Bronchial epithelial cell (primary cell): ENCODE measurements at places on chromosomes 3 and 15. TPM values are rescaled to one million over a fixed set of nuclear protein-coding genes. Genes with fewer than 3 reads are reported as not detected.

GRCh38 chr15:50210462-50211157, 28.6 kb downstream of the SLC27A2 start:
- DNase-seq: peak; percentile 65

GRCh38 chr3:55605443-55606236, 118.5 kb upstream of the WNT5A start:
- DNase-seq: no peak

DNA sequence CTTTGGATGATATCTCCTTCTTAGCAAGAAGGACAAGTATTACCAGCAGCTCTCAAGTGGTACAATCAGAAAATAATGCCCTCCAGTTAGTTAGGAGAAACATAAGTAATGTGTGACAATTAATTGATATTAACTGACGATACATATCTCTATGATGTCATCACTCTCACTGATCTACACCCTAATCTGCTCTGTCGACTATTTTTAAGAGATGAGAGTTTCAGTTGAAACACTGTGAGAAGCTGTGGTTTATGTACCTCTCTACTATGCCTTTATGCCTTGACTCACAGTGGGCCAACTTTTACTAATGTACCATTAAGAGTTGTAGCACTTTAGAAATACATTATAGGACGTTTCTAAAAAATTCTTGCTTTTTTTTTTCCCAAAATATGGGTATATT, 8.6 kb downstream of the CEP152 start:
- DNase-seq: no peak

- no peak for DNase-seq
Measured at GRCh38 chr15:31214158-31214863, 112.3 kb upstream of the KLF13 start.

- DNase-seq: no peak
Measured at GRCh38 chr3:108113975-108114374, 23.1 kb upstream of the CD47 start.

- peak; percentile 86 for DNase-seq
Measured at GRCh38 chr3:124860599-124860998, 26.6 kb downstream of the ITGB5 start.

DNA sequence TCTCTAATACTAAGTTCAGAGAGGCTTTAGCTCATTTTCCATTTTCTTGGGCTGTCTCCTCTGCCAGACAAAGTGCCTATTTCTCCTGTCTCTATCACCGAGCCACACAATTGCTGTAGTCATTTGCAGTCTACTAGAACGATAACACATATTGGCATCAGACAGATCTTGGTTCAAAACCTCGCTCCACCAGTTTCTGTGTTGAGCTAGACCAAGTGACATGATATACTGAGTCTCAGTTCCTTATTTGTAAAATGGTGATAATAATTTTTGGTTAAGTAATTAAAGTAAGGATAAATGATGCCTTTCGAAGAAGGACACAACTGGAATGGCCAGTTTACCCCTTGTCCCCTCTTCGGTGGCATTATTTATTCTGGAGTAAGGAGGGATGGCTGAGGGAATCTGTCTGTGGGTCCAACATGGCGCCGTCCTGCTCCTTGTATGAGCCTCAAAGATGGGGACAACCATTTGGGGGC, 398 bp upstream of the RAB7A start:
- DNase-seq: no peak

GRCh38 chr15:85672332-85673084, 122.2 kb downstream of the KLHL25 start:
- DNase-seq: peak; percentile 17

Gene CKMT1B
- total RNA-seq: 19.0 and 43.7 TPM in 2 replicates

Gene IMPG2
- total RNA-seq: under 0.01 and 0.13 TPM in 2 replicates

Gene UBP1
- 32.9 and 34.8 TPM in 2 replicates for total RNA-seq
